ENCODE measurements at places on chromosomes 3 and 15.
A peak's percentile ranks its signal among the peaks of the same experiment; 100 is the strongest.

GRCh38 chr3:14301558-14301957 lies 100.8 kb upstream of the SLC6A6 start:
- DNase-seq = no peak

DNA sequence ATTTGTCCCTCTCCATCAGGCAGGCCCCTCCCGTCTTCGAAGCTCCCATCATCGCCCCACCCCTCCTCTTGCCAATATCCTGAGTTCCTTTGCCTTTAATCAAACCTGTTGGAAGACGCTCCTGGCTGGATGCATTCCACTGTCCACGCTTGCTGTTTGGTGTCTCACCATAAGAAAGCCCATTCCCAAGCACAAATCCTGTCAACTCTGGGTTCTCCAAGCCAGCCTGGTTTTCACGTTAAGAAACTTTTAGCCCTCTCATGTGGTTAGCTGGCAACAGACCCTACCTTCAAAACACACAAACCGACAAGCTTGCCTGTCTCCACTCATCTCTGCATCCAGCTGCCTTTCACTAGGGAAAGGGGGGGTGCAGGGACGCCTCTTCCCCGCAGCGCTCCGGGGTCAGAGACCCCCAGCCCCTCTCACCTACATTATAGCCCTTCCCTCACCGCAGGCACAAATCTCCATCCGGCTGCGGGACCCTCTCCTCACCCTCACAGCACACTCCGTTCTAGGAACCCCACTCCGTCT lies 1.1 kb downstream of the GORASP1 start:
- no peak for DNase-seq

DNA sequence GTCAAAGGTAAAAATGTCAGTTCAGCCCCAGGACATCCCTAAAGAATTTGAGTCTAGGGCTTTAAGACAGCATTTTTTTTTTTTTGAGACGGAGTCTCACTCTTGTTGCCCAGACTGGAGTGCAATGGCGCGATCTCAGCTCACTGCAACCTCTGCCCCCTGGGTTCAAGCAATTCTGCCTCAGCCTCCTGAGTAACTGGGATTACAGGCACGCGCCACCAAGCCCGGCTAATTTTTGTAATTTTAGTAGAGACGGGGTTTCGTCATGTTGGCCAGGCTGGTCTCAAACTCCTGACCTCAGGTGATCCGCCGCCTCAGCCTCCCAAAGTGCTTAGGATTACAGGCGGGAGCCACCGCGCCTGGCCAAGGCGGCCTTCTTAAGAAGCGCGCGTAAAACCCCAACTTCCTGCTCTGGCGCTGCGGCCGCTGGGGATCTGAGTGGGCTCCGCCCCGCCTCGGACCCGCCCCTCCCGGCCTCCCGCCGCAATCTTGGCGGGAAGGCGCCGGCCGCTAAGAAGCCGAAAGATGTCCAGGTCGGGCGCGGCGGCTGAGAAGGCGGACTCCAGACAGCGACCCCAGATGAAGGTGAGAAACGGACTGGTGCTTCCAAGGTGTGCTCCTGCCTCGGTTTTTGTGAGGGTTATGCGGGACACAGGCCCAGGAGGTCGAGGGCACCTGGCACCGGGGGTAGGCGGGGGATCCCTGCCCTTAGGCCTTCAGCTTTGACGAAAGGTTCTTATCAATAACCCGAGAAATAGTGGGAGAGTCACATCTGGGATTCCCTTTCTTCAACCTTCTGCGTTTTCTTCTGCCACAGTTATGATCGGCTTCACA lies at the start of gene WDR76:
WDR76 (plus strand) TSS at position 495 of the 834 bp plus-strand sequence; CDS start at position 526, 31 bp downstream.
- peak; percentile 44 for DNase-seq

DNA sequence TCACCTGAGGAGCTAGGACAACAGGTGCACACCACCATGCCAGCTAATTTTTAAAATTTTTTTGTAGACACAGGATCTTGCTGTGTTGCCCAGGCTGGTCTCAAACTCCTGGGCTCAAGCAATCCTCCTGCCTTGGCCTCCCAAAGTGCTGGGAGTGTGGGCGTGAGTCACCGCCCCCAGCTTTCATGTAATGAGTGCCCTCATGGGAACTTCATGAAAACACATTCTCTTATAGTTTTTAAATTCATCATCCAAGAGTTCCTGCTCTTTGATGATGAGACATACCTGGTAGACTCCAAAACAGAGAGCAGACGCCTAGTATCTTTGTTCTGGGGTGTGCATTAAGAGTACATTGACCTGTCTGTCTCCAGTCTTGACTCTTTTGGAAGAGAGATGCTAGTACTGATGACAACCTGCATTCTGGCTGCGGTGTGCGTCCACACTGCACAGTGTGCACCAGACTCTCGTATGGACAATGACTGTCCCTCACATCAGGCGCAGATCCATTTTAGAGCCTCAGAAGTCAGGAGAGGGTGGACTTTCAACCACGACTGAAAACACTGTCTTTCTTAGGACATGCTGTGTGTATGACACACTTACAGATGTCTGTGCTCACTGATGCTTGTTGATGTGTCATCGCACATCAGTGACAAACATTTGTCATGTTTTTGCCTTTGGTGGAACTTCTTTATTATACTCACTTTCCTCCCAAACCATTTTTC lies 2.0 kb downstream of the NRROS start:
- no peak for DNase-seq

- DNase-seq = no peak
Observed at GRCh38 chr3:102299125-102299877, 135.5 kb upstream of the ZPLD1 start.

DNA sequence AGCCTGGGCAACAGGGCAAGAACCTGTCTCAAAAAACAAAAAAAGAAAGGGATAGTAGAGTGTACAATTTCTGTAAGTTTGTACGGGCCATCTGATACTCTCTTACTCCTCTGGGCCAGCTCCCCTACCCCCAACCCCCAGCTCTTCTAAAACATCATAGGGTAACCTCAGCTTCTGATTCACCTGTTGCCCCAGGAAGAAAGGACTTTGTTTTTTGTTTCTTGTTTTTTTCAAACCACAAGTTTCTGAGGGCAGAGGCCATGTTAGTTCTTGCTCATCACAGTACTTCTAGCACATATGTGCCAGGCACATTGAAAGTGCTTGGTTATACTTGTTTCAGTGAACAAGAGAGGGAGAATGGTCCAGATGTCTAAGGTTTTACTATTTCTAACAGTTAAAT lies 20.2 kb downstream of the ATOSA start:
- no peak for DNase-seq

- DNase-seq = no peak
Observed at GRCh38 chr3:64915778-64916177, 228.0 kb upstream of the ADAMTS9 start.

DNA sequence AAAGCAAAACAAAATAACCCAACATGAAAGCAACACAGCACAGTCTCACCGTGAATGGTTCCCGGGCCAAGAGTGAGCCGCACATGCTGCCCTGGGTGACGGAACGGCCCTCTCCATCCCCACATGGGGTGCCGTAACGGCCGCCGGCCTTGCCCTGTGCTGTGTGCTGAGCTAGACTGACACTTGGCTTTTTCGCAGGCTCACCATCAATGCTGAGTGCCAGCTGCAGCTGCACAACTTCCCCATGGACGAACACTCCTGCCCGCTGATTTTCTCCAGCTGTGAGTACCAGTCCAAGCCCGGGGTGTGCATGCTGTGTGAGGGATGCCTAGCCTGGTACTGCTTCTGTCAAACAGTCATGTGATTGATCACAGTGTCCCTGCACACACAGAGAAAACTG lies 357.6 kb downstream of the GABRG3 start:
- no peak for DNase-seq

DNA sequence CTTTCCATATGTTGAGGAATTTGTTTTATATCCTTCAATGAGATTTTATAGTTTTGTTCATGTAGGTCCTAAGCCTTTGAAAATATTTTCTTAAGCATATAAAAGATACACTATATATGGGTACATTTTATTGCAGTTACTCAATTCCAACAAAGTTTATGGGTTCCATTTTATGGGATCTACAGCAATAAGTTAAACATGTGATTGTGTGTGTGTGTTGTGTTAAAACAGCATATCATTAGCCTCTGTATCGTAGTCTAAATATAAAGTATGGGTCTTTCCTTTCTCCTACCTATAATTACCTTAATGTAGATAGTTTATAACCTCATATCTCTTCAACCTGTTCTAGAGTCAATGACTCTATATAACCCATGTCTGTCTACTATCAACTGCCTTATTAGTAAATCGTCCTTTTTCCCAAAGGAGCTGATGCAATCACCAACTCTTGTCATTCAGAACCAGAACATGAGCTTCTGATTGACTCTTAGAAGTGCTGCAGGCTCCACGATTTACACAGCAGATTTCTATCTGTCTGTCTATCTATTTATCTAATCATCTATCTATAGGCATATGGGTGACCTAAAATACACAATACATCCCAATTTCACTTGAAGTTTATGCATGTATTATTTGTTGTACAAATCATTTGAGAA lies 512.6 kb upstream of the CBLB start:
- no peak for DNase-seq

DNA sequence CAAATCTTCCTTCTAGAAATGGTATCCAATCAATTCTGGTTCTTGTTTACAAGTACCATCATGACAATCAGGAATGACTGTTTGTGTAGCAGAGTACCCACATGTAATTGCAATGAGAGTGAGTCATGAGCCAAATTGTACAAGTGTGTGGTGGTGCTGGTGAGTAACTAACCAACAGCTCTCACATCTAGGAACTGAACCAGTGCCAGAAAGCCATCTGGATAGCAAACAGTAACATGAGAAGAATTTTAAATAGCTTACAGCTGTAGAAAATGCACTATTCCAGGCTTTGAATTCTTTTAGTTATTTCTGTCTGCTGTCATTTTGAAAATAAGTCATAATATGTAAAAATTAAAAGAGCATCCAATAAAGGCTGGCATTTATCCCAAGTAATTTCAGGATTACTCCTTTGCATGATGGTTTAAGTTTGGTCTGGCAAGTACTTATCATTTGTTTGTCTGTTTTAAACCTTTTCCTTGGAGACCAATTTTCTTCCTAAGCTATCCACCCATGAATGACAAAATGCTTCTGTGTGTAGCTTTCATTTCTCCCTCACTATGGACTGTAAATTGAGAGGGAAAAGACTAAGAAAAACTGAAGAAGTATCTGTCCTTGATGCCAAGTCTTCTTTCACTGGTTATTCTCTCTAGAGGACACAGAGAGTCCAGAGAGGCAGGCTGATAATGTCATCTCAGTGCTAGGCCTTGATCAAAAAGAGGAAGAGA lies 60.0 kb downstream of the PIK3CB start:
- no peak for DNase-seq

GRCh38 chr15:81155375-81156218 lies 21.5 kb downstream of the CFAP161 start:
- no peak for DNase-seq

DNA sequence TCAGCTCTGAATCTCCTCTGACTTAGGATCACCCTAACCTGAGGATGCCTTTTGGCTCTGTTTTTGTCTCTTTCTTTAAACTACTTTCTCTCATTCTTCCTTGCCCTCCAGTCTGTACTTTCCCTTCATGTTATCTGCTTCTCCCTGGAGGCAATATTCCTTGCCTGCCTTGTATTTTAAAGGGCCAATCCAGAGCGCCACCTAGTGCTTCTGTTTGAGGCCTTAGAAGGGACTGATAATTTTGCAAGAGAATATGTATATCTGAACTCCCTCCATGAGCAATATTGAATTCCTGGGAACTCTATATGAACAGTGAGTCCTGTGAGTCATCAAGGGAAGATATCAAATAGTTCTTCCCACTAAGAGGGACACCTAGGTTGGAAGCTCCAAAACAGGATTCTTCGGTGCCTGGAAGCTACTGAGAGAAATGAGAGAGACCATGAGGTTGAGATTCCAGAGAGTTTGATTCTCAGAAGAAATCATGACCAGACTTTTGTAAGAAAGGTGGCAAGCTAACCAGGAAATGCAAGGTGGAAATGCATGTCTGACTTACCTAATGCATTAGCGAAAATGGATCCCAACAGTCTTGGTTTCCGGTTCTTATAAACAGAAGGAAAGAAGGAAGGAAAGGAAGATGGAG lies 203.8 kb upstream of the CD96 start:
- peak; percentile 6 for DNase-seq

DNA sequence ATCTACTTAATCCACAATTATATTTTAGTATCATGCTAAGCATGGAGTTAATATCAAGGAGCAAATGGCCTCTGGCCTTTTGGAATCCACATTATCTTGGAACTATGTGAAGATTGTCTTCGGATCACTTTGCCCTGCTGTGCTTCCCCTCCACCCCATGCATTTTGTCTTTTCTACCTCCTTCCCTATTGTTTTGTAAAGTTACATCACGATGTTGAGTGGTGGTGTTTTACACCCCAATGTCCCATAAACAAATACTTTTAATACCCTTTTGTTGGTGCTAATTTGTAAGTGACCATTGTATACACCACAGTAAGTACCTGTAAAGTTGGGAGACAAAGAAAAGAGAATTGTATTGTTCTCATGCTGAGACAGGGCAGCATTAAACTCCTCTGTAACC lies 258.4 kb upstream of the ZNF717 start:
- DNase-seq = no peak

DNA sequence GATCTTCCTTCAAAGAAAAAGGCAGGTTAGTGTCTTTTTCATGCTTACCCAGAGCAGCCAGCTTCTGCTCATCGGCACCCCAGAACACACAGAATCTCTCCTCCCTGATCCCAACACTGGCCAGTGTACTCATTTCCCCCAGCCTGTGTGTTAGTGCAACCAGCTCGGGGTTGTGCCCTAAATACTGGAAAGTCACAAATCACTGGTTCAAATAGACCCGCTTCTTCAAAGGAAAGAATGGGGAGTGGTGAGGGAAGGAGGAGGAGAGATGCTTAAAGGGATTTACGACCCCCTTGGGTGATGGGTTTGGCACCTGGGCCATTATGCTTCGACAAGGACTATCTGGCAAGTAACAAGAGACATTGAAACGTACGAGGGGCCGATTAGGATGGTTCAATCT lies 114.0 kb downstream of the FOXB1 start:
- DNase-seq = no peak

- DNase-seq = no peak
Observed at GRCh38 chr15:90637693-90638092, 79.5 kb upstream of the BLM start.

DNA sequence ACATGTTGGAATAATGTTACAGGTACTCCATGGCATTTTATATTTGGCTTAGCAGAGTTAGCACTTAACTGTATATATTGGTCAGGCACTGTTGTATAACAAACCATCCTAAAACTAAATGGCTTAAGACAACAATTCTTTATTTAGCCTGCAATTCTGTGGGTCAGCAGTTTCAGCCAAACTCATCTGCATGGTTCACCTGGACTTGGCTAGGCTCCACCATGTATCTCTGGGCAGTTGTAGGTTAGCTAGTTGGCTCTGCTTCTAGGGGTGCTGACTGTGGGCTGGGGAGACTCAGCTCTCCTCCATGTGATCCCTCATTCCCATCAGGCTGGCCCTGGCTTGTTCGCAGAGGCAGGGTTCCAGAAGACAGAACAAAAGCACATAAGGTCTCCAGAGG lies 34.4 kb downstream of the RARB start:
- no peak for DNase-seq

- no peak for DNase-seq
Observed at GRCh38 chr15:40796041-40796440, 10.8 kb upstream of the ZFYVE19 start.

Measured in effector CD8-positive, alpha-beta T cell (primary cell).